ENCODE measurements at places on chromosomes 5 and 9.

DNA sequence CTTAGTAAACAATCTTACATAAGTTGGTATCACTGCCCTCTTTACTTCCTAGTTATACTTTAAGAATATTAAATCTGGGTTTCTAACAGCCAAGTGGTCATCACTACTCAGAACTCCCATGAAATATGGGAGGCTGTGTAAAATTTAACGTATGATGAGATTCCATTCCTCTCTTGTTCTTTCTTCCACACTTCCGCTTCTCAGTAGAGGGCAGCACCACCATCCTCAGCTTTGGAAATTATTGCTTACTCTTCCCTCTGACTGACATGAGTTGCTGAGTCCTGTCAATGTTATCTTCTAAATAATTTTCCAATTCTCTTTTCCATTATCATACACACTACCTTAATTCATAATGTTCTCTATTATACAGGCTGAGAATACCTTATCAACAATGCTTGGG, 194.0 kb downstream of the RFX3 start:
- DNase-seq = no peak

- DNase-seq = no peak
Observed at GRCh38 chr9:15299374-15299939, 7.6 kb downstream of the TTC39B start.

GRCh38 chr5:34976347-34976746, 47.0 kb downstream of the DNAJC21 start:
- DNase-seq = no peak

GRCh38 chr9:93307468-93308157, 123.7 kb downstream of the WNK2 start:
- no peak for DNase-seq

GRCh38 chr9:115615000-115615401, 497.0 kb upstream of the TNC start:
- DNase-seq = no peak

DNA sequence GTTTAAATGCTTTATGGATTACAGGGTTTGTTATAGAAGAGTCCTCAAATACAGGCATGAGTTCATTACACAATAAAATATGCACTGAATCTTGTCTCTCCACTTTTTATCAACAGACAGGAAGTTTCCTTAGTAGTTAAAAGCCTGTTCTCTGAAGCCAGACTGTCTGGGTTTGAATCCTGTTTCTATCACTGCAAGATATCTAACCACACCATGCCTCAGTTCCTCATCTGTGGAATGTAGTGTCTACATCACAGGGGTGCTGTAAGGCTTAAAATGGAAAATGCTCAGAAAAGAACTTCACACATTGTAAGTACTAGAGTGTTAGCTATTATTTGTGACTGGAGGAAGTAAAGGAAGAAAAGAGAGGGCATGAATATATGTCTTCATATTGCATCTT, 9.3 kb downstream of the LIX1 start:
- DNase-seq = no peak

- DNase-seq = no peak
Observed at GRCh38 chr9:89794918-89795317, 190.1 kb downstream of the GADD45G start.

DNA sequence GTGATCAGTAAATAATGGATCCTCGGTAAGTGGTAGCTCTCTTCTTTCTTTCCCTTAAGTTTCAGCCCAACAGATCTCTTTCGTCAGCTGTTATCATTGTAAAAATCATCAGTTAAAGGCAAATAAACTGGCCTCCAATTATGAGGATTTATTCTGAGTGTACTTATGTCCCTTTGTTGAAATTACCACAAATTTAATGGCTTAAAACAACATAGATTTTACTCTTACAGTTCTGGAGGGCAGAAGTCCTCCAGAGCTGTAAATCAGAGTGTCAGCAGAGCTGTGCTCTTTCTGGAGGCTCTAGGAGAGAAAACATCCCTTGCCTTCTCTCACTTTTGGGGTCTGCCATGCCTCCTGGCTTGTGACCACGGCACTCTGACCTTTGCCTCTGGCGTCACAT, 104.6 kb downstream of the INSYN2B start:
- no peak for DNase-seq

- DNase-seq = peak; percentile 49
Observed at GRCh38 chr9:2727966-2728613, 10.8 kb downstream of the KCNV2 start.

GRCh38 chr9:110935829-110936228, 102.4 kb downstream of the LPAR1 start:
- DNase-seq = no peak

DNA sequence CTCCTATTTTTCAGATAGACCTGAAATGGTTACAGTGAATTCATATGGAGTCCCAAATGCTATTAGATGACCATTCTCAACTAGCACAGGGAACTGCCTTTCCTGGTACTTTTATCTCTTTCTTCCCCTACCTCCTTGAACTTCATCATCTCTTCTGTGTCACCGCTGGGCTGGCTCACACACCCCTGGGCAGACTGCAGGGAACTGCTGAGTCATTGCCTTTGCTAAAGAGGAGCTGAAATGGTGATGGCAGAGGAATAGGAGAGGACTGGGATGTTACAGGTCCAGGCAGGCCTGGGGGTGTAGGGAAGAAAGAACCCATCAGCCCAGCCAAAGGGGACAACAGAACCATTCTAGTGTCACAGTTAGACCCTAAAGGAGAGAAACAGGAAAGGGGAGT, 322.3 kb downstream of the ASTN2 start:
- no peak for DNase-seq

DNA sequence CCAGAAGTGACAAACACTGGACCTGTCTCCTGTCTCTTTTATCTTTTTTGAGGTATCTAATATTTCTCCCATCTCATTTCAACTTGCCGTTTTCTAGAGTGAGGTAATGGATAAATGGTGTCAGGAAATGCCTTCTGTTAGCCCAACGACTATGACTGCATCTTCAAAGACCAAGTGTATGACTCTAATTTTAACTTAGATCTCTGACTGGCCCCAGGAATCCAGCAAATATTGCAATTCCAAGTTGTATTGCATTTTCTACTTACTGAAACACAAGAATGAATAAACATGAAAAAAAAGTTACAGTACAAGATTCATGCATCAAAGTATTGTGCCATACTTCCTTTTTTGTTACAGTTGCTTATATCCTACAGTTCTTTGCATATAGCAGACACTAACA, 26.3 kb downstream of the SLC28A3 start:
- no peak for DNase-seq

DNA sequence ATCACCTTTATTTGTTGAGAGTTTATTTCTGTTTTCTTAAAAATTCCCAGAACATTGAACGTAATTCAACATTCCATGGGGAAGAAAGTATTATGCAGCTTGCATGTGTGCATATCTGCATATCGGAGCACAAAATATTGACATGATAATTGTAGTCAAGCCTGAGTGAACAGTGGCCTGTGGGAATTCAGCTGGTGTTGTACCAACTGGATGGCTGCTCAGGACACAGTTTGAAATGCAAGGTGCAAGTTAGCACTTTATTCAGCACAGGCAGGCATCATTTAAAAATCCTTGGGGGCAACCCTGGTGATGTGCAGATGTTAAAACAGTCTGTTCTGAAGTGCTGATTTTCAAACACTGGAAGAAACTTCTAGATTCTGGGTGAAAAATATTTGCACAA, 82.4 kb downstream of the CNTLN start:
- DNase-seq = no peak

DNA sequence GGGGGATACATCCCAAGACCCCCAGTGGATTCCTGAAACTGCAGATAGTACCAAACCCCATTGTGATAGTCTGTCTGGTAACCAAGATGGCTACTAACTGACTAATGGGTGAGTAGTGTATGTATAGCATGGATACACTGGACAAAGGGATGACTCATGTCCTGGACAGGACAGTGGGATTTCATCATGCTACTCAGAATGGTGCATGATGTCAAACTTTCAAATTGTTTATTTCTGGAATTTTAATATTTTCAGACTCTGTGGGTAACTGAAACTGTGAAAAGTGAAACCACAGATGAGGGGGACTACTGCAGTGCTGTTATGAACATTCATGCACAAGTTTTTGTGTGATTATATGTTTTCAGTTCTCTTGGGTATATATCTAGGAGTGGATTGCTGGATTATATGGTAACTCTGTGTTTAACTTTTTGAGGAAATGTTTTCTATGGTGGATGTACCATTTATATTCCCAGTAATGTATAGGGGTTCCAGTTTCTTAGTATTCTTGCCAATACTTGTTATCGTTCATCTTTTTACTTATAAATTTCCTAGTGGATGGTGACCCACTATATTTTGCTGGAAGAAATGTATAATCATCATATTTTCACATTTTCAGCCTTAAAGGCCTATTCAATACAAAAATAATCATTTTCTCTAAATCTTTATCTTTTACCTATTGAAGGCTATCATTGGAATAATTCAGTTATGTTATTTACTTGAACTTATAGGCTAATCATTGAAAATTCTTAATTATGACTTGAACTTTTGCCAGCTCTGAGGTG, 140.9 kb downstream of the NR3C1 start:
- DNase-seq = no peak

DNA sequence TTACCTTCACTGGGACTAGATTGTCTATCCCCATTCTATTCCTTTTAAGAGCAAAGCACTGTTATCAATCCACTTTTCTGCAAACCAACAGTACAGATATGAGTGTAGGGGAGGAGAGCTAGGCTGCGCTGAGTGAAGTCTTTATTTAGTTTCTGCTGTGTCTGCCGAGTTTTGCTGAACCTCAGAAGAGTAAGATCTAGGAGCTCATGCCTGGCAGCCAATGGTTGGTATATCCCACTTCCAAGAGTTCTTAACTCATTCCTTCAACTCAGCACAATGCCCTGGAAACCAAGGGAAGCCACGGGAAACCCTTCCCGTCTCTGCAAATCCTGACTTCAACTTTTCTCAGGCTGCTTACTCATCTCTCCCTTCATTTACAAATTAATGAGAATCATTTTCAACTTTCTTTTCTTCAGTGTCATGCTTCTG, 58.0 kb upstream of the JAK2 start:
- DNase-seq = no peak

DNA sequence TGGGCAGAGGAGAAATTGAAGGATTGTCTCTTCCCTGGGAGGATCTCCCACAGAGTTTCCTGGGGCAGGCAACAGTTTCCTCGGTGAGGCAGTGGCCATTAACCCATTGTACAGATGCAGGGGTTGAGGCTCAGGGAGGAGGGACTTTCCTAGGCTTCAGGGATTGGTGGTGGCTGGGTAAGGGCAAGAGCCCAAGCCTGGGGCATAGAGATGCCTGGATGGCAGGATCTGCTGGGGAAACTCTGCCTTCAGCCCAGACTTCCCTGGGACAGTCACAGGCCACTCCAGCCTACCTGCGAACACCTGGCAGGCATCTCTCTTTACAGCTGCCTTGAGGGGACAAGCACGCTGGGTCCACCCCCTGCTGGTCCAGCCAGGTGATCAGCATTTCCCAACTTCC, 3.6 kb upstream of the CSF2 start:
- no peak for DNase-seq

DNA sequence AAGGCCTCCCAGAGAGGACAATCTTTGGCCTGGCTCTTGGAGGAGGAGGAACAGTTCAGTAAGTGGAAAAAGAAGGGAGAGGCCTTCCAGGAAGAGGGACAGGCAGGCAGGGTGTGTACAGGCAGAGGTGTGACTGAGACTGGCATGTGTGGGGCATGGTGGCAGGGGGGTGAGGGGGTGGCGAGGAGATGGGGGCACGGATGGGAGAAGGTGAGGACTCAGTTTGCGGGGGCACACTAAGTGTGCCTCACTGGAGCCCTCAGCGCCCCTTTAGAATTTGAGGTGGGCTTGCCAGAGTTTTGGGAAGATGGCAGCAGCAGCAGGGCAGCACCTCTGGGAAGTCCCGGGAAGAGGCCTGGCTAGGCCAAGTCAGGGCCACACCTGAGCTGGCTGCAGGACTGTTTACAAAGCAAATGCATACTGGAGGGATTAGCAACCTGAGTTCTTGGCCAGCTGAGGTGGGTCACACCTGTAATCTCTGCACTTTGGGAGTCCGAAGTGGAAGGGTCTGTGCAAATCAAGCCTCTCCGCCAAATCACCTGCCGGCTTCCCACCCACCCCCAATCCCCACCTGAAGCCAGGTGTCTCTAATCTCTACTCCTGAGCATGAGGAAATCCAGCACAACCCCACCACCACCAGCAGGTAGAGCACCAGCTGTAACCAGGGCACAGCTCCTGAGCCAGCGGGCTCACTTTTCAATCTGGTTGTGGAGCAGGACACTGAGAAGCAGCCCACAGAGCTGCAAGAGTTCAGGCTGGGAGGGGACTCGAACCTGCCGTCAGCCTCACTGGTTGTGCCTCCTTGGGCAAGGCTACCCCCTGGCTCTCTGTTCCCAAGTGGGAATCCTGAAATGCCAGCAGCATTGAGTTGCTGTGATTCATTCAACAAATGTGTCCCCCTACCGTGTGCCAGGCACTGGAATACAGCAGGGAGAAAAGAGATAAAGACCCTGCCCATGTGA, 10.2 kb upstream of the GABRP start:
- no peak for DNase-seq

DNA sequence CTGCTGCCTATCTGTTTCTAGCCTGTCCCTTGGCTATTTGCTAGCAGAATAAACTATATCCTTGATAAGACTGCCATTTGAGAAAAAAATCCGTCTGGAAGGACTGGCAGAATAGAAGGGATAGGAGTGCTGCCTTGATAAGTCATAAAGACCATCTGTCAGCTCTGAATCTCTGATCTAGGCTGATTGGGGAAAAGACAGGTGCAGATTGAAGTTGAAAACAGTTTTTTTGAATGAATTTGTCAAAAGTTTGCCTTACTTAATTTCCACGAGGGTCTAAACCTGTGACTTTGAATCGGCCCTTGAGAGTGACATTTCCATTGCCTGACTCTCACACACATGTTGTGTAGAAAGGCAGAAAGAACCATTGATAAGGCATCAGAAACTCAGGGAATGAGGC, 218.6 kb downstream of the MAN2A1 start:
- DNase-seq = no peak

DNA sequence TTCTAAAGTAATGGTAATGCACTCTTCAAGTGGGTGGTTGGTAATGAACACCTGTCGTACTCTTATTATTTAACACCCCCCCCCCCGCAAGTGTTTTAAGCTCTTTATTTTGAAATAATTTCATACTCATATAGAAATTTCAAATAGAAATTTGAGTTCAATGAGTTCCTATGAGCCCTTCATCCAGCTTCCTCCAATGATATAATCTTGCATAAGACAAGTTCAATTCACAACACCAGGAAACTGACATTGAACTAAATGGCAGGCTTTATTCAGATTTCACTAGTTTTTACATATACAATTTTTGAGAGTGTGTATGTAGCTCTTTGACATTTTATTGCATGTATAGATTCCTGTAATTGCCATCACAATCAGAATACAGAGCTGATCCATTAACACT, 30.9 kb upstream of the OSMR start:
- no peak for DNase-seq

DNA sequence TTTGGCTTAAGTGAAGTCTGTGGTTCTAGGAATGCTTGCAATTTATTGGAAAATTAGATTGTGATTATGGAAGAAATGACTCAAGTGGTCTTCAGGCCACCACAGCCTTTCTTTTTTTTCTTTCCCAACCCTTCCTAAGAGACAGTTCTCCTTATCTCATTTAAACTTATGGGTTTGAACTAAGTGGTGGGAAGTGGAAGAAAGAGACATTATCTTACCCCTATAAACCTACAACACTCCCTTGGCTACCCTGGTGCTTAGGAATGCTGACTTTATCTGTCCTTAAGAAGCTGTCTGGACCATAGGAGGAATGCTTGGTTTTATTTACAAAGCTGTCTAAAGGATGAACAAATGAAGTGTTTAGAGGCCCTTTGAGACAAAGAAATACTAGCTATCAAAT, 5.1 kb upstream of the ERAP1 start:
- DNase-seq = no peak
